ENCODE measurements at places on chromosomes 12 and 14.

GRCh38 chr14:69928111-69928523 lies 48.9 kb downstream of the SMOC1 start:
- peak; percentile 5 for DNase-seq

DNA sequence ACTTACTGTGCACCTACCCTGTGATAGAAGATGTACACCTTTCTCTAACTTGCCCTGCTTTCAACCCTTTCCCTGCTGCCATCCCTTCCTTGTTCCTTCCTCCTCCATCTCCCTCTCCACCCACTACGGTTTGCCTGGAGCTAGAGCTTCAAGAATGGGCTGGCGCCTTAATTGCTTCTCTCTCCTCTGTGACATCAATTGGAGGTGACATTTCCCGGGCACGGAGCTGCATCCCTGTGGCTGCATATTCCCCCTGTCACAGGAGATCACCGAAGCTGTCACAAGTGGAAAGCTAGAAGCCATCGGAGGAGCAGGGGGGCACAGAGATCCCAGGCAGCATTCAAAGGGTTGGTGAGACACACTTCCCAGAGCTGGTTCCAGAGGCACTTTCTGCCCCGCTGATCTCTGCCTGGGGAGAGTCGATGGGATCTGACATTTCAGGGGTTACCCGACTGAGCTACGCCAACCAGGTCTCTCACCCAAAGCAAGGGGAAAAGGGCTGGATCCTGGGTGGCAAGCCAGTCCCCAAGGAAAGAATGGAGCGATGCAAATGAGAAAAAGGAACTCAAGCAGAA lies 604.9 kb downstream of the MED13L start:
- DNase-seq: no peak

- peak; percentile 18 for DNase-seq
Observed at GRCh38 chr12:77031745-77032144, 33.6 kb downstream of the E2F7 start.

DNA sequence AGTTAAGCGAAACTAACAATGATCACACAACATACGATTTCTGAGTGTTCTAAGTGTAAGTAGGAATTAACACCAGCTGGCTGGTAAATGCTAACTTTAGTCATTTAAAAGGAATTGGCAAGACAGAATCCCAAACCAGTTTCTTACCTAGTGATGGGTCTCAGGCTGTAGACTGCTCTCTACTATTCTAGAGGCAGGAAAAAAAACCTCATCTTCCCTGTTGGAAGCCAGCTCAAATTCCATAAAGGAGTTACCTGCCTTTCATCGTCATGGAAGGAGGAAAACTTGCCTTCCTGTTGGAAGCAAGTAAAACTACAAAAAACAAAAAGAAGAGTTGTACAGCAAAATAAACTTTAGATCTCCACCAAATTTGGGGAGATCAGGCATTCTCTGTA lies 23.7 kb upstream of the SLC7A8 start:
- DNase-seq: no peak

GRCh38 chr12:92561543-92561899 lies 141.3 kb upstream of the PLEKHG7 start:
- peak; percentile 78 for DNase-seq

DNA sequence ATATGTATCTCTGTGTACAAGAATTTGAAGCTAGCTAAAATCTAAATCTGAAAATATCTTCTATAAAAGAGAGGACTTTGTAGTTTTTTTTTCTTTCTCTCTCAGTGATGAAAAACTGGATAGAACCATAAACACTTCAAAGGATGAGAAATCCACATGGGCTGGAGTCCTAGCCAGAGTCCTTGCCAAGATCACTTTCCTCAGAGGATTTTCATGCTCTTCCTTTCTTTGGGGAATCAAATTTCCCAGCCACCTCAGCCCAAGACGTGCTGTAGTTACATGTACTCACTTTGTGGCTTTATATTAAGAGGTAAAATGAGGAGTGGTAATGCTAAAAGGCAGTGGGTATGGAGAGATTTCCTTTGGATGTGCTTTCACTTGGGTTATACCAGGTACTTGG lies 110.3 kb downstream of the SLC38A1 start:
- DNase-seq: no peak

GRCh38 chr12:14247166-14247565 lies 118.3 kb upstream of the ATF7IP start:
- DNase-seq: no peak
